Smooth muscle cell of the pulmonary artery (primary cell): ENCODE measurements at places on chromosomes 12 and 14. TPM values are rescaled to one million over a fixed set of nuclear protein-coding genes. Genes with fewer than 3 reads are reported as not detected.

GLIPR1L2 gene
- 0.46 and 1.7 TPM in 2 replicates for total RNA-seq

ARMH4 gene
- total RNA-seq = 9.1 and 9.6 TPM in 2 replicates

KCNK10 gene
- not detected in 2 replicates for total RNA-seq

GLT1D1 gene
- under 0.01 TPM in 1 of 2 replicates, not detected in the other for total RNA-seq

MUCL1 gene
- total RNA-seq = not detected in 2 replicates

CACNA2D4 gene
- 0.07 and 1.5 TPM in 2 replicates for total RNA-seq

PTGDR gene
- 0.30 and 2.6 TPM in 2 replicates for total RNA-seq

RAD52 gene
- 17.0 and 22.8 TPM in 2 replicates for total RNA-seq

IL26 gene
- total RNA-seq = 0.13 and 2.0 TPM in 2 replicates

OAS1 gene
- total RNA-seq = 1.2 and 1.5 TPM in 2 replicates

COX6A1 gene
- total RNA-seq = 323 and 352 TPM in 2 replicates

LAG3 gene
- not detected in 2 replicates for total RNA-seq

C12orf50 gene
- total RNA-seq = not detected in 2 replicates

CSRP2 gene
- total RNA-seq = 17.8 and 19.0 TPM in 2 replicates

IL22 gene
- not detected in 2 replicates for total RNA-seq

DLK1 gene
- total RNA-seq = not detected in 2 replicates

MMP14 gene
- total RNA-seq = 445 and 1,032 TPM in 2 replicates

MYO1H gene
- not detected in 2 replicates for total RNA-seq

TXNRD1 gene
- 671 and 1,049 TPM in 2 replicates for total RNA-seq

IRAK4 gene
- 15.1 and 20.3 TPM in 2 replicates for total RNA-seq

CLEC4D gene
- total RNA-seq = not detected in 2 replicates

ZNF891 gene
- total RNA-seq = 1.2 and 1.4 TPM in 2 replicates

ACOT6 gene
- not detected in 2 replicates for total RNA-seq

PRPH gene
- 0.33 and 1.9 TPM in 2 replicates for total RNA-seq

SMOC1 gene
- total RNA-seq = 0.26 and 12.9 TPM in 2 replicates

PIK3C2G gene
- total RNA-seq = not detected in 2 replicates

PNMA1 gene
- total RNA-seq = 38.7 and 45.0 TPM in 2 replicates

IFNG-AS1 gene
- total RNA-seq = 0.07 TPM in 1 of 2 replicates, not detected in the other

ANKRD33 gene
- total RNA-seq = 0.03 TPM in 1 of 2 replicates, not detected in the other

LRRC10 gene
- not detected in 2 replicates for total RNA-seq

LGR5 gene
- total RNA-seq = 0.03 and 2.2 TPM in 2 replicates

SLC6A13 gene
- total RNA-seq = 0.30 TPM in 1 of 2 replicates, not detected in the other

CCND2 gene
- total RNA-seq = 59.9 and 144 TPM in 2 replicates

TRIM9 gene
- 0.39 and 0.73 TPM in 2 replicates for total RNA-seq

WIF1 gene
- not detected in 2 replicates for total RNA-seq

CPM gene
- total RNA-seq = 3.7 and 5.9 TPM in 2 replicates

PIP4K2C gene
- total RNA-seq = 22.9 and 28.2 TPM in 2 replicates

DDIT3 gene
- total RNA-seq = 42.5 and 66.2 TPM in 2 replicates

PSMC1 gene
- 92.2 and 93.3 TPM in 2 replicates for total RNA-seq

IFT81 gene
- 13.7 and 15.2 TPM in 2 replicates for total RNA-seq

HELB gene
- total RNA-seq = 2.2 and 5.0 TPM in 2 replicates

ADAM21 gene
- 0.86 and 1.4 TPM in 2 replicates for total RNA-seq

FGD6 gene
- total RNA-seq = 4.2 and 9.8 TPM in 2 replicates

TGM1 gene
- 0.65 and 1.5 TPM in 2 replicates for total RNA-seq

KCNA5 gene
- not detected in 2 replicates for total RNA-seq

RARG gene
- total RNA-seq = 40.9 and 47.0 TPM in 2 replicates

STX2 gene
- total RNA-seq = 34.9 and 38.5 TPM in 2 replicates

SERPINA12 gene
- total RNA-seq = not detected in 2 replicates

POTEG gene
- not detected in 2 replicates for total RNA-seq

KRT74 gene
- not detected in 2 replicates for total RNA-seq

TSPAN8 gene
- total RNA-seq = 9.8 and 108 TPM in 2 replicates

NFATC4 gene
- total RNA-seq = 56.5 and 76.4 TPM in 2 replicates

ELK3 gene
- 20.3 and 21.5 TPM in 2 replicates for total RNA-seq

UNG gene
- 16.1 and 17.2 TPM in 2 replicates for total RNA-seq
